ENCODE measurements at places on chromosomes 2 and 18.

- DNase-seq = no peak
Observed at GRCh38 chr18:66754335-66754734, 150.4 kb upstream of the CDH19 start.

DNA sequence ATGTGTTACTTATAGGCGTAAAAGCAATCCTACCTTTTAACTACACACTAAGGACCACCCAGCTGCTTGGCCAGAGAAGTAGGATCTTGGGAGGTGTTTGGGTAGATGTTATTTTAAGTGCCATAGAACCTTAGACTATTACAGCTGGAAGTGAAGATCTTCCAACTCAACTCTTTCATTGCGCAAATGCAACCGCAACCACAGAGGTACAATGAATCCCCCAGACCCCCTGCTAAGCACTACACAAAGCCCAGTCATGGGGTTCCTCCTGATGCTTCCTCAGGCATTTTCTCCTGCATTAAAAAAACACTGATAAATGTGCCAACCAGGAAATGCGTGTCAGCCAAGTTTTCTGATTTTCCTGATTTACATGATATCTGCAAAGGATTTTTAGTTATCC is 246.0 kb downstream of the LRRTM1 start:
- DNase-seq = no peak

DNA sequence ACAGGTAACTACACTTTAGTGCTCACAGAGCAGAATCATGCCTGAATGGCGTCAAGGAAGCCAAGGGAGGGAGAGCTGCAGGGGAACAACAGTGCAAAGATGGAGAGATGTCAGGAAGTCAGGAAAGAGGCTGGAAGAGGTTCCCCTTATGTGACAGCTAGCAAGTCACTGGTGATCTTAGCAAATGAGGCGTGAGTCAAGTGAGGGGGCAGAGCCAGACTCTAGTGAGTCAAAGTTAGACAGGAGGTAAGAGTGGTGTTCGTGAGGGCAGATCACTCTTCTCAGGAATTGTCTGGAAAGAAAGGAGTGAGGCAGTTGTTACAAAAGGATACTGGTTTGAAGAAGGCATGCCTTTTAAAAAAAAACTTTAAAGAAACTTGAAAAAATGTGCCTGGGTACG is 87.1 kb downstream of the MEP1B start:
- no peak for DNase-seq

GRCh38 chr2:122023059-122023864 is 267.8 kb downstream of the TSN start:
- no peak for DNase-seq

- no peak for DNase-seq
Observed at GRCh38 chr2:47720036-47720435, 62.9 kb upstream of the MSH6 start.

- DNase-seq = peak; percentile 15
Observed at GRCh38 chr2:210224941-210225672, at the start of gene ACADL. TSS of gene ACADL (minus strand) at chr2:210225447. CDS start at chr2:210225263, 184 bp downstream.

- no peak for DNase-seq
Observed at GRCh38 chr2:23556929-23557328, 171.9 kb downstream of the KLHL29 start.

GRCh38 chr2:55761024-55761423 is 67.4 kb upstream of the PNPT1 start:
- peak; percentile 61 for DNase-seq

GRCh38 chr2:240390091-240391073 is 45.1 kb upstream of the GPC1 start:
- DNase-seq = no peak

DNA sequence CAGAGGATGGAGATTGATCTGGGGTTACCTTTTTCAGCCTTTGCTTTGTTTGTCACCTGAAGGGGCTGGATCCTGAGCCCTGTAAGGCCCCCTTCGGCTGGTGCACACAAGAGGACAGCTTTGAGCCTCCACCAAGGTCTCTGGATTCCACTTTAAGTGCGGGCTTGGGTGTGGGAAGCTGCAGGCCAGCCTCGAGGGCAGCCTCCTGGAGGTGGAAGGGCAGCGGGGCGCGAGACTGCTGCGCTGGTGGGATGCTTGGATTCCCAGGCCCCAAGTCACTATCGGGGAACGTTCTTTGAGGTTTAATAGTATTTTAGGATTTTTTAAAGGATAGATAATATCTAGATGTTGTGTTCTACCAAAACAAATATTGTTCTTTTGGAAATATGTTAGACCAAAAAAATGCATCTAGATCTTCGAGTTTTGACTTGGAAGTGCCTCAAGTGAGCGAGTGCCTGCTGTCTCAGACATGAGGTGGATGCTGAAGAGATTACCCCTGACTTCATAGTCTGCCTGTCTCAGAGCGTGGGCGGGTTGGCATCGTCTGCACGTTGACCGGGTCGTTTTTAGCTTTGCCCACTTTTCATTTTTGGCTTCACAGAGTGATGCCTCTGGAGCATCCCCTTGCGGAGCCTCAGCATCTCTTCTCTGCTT is 113.8 kb downstream of the AGAP1 start:
- no peak for DNase-seq

- DNase-seq = no peak
Observed at GRCh38 chr2:239756790-239757760, 268.1 kb downstream of the NDUFA10 start.

DNA sequence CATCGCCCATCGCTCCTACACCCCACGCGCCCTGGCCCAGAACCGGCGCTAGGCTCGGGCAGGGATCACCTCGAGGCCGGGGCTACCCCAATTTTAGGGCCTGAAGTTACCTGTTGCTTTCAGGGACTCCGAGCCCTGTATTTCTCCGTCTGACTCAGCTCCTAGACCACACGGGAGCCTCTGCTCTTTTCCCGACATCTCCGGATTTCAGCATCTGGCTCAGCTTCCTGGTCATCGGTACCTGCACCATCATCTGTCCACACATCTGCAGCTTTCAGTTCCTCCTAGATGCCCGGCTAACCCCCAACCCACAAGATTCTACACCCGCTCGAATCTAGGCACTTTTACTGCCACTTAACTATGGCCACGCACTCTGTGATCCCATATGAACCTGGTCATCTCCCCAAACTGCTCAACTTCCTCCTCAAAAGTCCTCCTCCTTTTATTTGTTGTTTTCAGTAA is 12.1 kb upstream of the HMSD start:
- DNase-seq = no peak

DNA sequence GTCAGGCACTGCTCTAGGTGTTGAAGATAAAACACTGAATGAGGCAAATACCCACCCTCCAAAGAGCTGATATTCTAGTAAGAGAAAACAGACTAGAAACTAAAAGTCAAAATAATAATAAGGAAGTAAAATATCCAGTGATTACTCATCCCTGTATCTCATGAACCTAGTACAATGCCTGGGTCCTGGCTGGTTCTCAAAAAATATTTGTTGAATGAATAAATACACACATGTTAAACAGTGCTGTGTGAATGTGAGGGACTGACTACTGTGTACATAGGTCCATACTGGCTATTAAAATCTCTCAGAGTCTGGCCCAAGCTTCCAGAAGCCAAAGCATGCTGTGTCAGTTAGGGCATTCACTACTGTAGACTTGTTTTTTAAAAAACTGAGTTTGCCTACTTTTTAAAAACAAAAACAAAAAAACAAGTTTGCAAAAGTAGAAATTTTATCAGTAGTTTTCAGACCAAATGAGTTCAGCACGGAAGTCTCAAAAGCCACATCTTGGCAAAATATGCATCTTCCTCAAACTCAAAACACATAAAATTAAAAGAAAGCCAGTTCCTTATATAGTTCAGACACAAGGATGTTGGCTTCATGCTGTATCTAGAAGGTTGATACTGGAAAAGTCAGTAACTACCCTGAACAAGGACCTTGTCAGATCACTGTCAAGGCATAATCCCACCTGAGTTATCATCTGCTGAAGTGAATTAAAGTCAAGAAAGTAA is 136.2 kb downstream of the THADA start:
- DNase-seq = peak; percentile 36
